ENCODE measurements at places on chromosomes 4 and X.

DNA sequence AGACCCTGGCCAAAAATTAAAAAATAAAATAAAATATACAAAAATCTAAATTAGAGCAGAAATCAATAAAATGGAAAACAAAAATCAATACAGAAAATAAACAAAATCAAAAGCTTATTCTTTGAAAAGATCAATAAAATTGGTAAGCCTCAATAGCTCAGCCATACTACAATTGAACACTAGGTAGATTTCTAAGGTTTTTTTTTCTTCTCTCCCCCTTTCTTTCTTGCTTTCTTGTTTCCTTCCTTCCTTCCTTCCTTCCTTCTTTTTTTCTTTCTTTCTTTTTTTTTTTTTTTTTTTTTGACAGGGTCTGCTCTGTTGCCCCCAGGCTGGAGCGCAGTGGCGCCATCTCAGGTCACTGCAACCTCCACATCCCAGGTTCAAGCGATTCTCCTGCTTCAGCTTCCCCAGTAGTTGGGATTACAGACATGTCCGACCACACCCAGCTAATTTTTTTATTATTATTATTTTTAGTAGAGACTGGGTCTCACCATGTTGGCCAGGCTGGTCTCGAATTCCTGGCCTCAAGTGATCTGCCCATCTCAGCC, 23.4 kb upstream of the PPP3CA start:
- no peak for DNase-seq

- DNase-seq: no peak
Measured at GRCh38 chr4:3525532-3526430, 6.4 kb downstream of the LRPAP1 start.

GRCh38 chr4:77010841-77011354, 61.3 kb downstream of the SEPTIN11 start:
- peak; percentile 73 for DNase-seq

DNA sequence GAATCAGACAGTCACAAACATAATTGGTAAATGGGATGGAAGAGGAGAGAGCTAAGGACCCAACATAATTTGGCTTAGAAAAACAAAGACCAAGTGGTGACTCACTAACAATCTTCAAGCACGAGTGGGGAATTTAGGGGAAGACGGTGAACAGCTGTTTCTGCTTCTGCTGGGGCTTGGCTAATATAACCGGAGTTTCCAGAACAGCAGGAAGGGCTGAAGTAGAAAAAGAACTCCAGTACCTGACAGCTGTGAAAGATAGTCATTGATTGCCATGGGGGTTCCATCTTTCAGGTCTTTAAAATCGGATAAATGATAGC, 290.9 kb upstream of the LDB2 start:
- DNase-seq: peak; percentile 77

DNA sequence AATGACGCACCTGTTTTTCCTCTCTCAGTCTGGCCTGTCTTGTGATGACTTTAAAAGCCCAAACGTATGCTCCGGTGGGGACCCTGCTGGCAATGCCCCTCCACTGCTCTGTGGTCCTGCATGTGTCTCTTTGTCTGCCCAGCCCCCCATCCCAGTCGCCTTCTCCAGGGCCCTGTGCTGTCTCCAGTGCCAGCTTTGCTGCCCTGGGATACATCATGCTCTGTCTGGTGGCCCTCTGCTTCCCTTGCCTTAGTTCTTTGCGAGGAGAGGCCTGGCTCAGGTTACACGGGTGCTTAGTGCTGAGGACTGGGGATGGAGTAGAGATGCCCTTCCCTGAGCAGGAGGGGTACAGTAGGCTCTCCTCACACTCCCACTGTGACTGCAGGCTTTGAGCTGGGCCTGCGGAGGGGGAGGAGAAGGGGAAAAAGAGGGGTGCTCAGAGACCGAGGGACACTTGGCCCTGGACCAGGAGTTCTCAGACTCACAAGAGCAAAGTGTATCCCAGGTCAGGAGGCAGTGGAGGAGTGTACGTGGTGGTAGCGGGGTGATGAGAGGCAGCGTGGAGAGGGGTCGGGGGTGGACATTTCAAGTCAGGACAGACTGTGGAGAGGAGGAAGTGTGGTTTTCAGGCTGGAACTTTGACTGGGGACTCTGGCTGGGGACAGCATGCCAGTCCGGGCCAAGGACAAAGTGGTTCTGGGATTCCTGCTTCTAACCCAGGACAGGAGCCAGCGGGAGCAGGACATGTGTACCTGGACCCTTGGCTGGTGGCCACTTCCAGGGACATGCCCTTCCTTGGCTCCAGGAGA, 2.8 kb downstream of the APLN start:
- DNase-seq: no peak

DNA sequence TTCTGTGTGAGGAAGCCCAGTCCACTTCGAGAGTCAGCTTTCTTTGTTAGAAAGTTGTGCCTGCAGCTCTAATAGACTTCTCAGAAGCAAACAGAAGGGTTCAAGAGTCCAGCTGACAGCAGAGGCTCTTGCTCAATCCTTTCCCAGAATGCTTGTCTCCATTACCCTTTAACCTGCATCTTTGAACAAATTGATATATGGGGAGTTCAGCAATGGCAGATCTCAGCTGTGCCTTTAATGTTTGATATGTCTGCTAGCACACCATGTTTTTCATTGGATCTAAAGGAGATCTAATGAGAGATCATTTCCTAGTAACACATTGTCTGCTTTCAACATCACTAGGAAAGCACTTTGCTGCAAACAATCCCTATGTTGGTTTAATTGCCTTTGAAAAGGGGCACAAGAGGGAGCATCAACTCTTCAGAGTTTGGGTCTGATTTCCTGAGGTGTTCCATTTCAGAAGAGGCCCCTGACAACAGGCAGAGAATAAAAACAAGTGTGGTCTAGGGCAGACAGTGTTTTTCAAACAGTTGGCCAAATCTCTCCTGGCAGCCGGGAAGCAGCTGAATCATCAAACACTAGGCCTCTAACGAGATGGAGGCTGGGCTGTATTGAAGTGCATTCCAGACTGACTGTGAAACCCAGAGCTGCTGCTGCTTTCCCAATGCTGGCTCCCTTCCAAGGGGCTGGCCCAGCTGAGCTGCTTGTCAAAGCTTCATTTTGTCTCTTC, 55.5 kb downstream of the LUZP4 start:
- DNase-seq: peak; percentile 97

GRCh38 chrX:72201836-72202536, 20.4 kb downstream of the PIN4 start:
- peak; percentile 86 for DNase-seq

DNA sequence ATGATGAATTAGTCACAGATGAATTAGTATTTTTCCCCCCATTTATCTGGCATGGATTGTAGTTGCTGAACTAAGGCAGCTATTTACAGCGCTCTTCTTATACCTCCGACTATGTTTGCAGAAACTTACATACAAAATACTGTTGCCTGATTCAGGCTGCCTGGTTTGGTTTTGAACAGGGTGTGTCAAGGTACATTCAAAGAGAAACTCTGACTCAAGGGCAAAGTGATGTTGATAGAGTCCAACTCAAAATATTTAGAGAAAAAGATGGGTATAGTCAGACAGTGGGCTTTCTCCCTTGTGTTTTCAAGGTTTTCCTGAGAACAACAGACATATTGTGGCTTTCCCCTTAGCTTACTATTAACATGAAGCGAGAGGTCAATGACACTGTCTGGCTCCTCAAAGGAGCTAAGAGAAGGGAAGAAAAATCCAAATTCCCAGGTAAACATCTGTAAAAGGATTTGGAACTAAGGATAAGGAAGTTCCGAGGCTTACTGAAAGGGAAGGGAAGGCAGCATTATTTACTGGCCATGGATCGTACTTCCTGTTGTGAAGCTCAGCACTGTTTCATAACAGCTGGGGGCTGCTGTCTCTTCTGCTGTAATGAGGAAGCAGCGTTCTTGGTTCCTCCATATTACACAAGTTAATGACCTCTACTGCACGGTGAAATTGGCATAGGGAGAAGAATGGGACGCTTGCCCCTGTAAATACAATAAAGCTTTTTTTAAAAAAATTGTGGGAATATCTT, 30.9 kb downstream of the FAM9C start:
- no peak for DNase-seq

GRCh38 chr4:54218736-54219135, 10.4 kb upstream of the PDGFRA start:
- DNase-seq: peak; percentile 33

GRCh38 chr4:69078852-69079251, 17.4 kb upstream of the UGT2B7 start:
- no peak for DNase-seq

DNA sequence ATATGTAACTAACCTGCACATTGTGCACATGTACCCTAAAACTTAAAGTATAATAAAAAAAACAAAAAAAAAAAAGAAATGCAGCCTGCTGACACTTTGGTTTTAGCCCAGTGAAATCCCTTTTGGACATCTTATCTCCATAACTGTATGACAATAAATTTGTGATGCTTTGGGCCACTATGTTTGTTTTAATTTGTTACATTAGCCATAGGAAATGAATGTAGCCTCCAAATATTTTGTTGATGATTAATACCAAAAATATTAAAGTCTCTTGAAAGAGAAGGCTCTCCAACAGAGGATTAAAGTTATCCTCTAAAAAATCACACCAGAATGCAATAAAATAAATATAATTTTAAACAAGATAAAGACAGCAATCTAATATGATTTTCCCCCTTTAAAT, 852.7 kb upstream of the SLIT2 start:
- DNase-seq: peak; percentile 76

DNA sequence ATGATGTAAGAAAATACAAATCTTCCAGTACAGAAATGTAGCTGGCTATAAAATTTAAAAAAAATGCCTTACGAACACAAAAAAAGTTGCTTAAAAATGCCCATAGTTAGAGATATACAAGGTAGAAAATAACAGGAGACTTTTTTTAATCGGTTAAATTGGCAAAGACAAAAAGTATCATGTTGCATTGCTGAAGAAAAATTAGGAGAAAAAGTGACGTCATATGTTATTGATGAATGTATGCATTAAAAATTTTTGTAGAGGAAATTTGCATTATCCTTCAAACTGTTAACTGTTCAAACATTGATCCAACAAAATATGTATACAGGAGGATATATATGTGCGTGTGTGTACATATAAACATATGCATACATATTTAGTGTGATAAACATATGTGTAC, 1634.4 kb upstream of the PCDH7 start:
- DNase-seq: no peak

DNA sequence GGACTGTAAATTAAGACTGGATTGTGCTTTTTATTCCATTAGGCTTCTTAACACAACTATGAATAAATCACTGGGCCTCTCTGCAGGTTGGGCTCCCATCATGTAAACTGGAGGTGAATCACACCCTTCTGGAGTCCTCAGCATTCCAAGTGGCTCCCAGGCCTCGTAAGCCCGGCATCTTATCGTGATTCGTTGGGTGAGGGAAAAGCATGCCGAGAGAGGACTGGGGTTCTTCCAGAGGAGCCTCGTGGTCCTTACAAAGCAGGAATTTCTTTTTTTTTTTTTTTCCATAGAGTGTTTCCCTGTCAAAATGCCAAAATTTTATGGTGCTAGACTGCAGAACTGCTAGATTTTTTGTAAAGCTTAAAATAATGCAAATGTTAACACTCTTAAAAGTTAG, 20.0 kb downstream of the CLDN22 start:
- peak; percentile 7 for DNase-seq

DNA sequence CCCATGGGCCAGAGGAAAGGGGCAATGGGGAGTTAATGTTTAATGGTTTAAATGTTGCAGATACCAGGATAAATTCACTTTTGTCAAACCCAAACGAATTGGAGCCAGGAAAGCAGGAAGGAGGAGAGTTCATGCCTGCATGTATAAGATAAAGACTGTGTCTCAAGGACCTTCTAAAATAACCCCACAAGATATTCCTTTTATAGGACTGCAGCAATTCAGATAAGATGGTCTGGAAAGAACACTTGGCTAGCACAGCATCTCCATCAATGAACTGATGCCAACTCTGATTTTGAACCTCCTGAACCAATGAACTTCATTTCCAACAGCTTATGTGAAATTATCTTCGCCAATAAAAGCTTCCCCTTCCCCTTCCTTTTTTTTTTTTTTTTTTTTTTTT, 31.3 kb upstream of the LONRF3 start:
- no peak for DNase-seq

- DNase-seq: peak; percentile 65
Measured at GRCh38 chr4:3041192-3042142, 32.9 kb downstream of the HTT-AS start.

DNA sequence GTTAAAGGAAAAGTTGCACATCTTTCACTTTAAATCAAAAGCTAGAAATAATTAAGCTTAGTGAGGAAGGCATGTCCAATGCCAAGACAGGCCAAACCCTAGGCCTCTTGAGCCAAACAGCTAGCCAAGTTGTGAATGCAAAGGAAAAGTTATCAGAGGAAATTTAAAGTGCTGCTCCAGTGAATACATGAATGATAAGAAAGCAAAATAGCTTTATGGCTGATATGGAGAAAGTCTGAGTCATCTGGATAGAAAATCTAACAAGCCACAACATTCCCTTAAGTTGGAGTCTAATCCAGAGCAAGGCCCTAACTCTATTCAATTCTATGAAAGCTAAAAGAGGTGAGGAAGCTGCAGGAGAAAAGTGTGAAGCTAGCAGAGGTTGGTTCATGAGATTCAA, 23.8 kb downstream of the NPFFR2 start:
- no peak for DNase-seq

DNA sequence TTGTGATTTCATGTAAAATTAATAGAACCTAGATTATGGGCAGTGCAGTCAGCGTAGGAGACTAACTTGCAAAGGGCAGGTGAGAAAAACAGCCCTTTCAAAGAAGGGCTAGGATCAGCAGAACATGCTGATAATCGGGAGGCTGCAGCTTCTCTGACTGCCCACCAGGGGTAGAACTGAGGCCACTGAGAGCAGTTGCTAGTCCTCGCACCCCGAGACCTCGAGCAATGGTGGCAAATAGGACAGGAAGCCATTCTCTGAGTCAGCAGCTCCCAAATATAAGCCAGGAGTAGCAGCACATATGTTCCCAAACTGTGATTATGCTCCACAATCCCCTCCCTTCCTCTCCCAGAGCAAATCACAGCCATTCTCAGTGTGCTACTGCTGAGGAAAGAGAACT, 186.5 kb downstream of the MSL3 start:
- DNase-seq: peak; percentile 65

GRCh38 chr4:168480931-168481611, 779 bp upstream of the DDX60L start:
- peak; percentile 80 for DNase-seq

- DNase-seq: no peak
Measured at GRCh38 chr4:152910521-152910920, 25.6 kb upstream of the FHDC1 start.

DNA sequence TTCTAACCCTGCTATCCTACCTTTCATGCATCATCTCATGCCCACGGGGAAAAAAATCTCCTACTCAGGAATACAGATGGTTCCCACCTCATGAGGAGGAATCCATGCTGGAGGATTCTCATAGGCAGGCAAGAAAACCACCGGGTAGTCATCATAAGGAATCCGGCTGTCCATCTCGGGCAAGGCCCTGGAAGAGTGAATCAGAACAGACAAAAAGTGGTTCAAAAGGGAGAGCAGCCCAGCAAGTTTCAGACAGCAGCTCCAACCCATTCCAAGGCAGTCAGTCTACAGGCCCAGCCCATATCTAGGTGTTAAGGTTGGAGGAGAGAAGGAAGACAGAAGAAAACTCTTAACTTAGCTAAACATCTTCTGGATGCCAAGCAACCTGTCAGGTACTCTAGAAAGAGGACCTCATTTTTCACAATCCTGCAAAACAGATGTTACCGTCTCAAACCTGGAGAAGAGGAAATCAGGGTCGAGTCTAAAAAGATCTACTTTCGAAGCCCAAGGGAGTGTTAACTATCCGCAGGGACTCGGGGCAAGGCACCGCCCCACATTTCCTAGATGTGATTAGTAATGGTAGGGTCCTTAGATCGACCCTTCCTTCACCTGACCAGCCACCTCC, 447 bp downstream of the PDZD11 start:
- no peak for DNase-seq

- no peak for DNase-seq
Measured at GRCh38 chr4:109049926-109050325, 252.5 kb downstream of the COL25A1 start.

- no peak for DNase-seq
Measured at GRCh38 chr4:107915220-107915619, 16.1 kb upstream of the CYP2U1 start.
